Astrocyte (in vitro differentiated cells and primary cell): ENCODE measurements at places on chromosomes 11 and 22. TPM values are rescaled to one million over a fixed set of nuclear protein-coding genes. Genes with fewer than 3 reads are reported as not detected.

The OR8G5 gene
- total RNA-seq: not detected in 2 replicates

DNA sequence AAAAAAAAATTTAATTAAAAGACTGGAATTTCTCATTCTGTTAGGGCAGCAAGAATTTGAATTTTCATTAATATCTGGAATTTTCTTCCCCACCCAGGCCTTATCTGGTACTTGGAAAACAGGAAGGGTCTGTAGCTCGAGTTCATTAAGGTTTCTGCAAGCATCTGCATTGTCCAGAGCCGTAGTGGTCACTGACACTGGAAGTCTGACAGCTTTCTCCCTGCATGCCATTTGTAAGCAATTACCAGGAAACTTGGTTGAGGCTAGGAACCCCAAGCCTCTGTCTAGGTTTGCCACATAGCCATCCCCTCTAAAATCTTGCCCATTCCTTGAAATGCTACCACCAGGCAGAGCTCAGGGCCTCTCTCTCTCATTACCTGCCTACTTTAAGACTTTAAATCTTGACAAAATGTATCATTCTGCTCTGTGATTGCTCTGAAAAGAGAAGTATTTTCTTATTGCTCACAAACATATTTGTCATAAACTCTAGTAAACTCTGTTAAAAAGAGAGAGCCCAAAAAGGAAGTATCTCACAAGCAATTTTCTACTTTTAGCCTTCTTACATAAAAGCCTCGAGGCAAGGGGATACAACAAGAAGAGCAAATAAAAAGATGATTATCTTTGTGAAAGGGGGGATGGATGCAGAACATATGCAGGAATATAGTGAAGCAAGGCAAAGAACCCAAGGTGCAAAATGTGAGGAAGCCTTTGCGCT, 5.5 kb upstream of the PGM2L1 start:
- no peak for DNase-seq

GRCh38 chr22:21683401-21683811, 17.6 kb downstream of the PPIL2 start:
- no peak for DNase-seq

- no peak for DNase-seq
These were observed 42.1 kb downstream of the SLC1A2 start for GRCh38 chr11:35377262-35377661.

DNA sequence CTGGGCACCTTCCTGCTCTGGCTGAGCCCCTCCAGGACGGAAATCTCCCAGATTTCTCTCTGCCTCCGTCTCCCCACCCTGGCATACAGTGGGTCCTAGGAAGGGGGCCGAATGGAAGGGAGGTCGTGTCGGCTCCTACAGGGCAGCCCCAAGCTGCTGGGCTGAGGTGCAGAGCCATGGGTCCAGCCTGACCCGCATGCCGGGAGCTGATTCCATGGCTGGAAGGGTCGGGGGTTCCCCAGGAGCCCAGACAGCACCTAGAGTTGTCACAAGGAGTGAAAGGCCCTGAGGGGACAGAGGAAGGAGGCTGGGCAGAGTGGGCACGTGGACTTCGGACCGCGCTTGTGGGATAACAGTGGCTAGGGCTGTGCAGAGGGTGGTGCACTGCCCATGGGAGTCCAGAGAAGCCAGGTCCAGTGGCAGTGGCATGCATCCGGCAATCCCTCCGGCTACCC, 16.5 kb downstream of the CCND1 start:
- DNase-seq: no peak

DNA sequence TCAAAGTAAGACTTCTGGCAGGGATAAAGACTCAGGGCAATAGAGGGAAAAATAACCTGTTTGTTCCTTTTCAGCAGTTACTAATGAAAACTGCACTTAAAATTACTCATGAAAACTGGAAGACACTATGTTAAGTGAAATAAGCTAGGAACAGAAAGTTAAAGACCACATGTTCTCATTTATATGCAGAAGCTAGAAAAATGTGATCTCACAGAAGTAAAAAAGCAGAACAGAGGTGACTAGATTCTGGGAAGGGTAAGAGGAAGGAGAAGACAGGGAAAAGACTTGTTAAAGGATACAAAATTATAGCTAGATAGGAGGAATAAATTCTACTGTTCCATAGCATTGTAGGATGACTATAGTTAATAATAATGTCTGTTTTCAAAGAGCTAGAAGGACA, 22.2 kb downstream of the HPS5 start:
- DNase-seq: no peak
